ENCODE measurements at places on chromosomes 6 and 20.

GRCh38 chr6:26414281-26414680 lies 12.2 kb downstream of the BTN3A1 start:
- DNase-seq, result no peak
- peaks cover 7% of the 10 kb centered on the region for H3K4me1 ChIP-seq

DNA sequence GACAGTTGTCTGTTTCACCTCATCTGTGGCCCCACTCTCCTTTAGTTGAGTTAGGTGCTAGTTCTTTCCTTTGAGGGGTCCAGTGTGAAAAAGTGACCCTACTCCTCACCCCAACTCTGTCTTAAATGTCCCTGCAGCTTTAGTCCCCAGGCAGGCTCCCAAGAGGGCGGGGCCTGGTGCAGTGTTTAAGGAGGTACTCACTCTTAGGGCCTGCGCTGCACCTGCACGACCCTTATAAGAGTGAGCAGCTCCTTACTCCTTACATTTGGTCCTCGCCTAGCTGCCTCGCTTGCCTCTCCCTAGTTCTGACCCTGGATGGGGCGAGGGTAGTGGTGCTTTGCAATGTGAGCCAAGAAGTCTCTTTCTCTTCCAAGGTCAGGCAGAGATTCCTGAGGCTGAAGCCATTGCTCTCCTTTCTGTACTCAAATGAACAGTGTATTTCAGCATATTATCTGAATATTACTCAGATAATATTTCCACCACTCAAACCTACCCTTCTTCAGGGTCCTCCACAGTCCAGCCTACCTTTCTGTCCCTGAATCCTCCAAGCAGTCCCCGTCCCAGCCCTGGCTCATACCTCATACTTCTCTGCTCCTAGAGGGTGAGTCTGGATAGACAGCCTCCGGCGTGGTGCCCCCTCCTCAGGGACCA lies 11.9 kb upstream of the VEGFA start:
- no peaks in the 10 kb centered on the region for H3K4me1 ChIP-seq
- no peak overlapping the region for H3K27ac ChIP-seq
- DNase-seq, result no peak
- H3K36me3 ChIP-seq, result no peaks in the 10 kb centered on the region
- no peaks in the 10 kb centered on the region for H3K27me3 ChIP-seq

DNA sequence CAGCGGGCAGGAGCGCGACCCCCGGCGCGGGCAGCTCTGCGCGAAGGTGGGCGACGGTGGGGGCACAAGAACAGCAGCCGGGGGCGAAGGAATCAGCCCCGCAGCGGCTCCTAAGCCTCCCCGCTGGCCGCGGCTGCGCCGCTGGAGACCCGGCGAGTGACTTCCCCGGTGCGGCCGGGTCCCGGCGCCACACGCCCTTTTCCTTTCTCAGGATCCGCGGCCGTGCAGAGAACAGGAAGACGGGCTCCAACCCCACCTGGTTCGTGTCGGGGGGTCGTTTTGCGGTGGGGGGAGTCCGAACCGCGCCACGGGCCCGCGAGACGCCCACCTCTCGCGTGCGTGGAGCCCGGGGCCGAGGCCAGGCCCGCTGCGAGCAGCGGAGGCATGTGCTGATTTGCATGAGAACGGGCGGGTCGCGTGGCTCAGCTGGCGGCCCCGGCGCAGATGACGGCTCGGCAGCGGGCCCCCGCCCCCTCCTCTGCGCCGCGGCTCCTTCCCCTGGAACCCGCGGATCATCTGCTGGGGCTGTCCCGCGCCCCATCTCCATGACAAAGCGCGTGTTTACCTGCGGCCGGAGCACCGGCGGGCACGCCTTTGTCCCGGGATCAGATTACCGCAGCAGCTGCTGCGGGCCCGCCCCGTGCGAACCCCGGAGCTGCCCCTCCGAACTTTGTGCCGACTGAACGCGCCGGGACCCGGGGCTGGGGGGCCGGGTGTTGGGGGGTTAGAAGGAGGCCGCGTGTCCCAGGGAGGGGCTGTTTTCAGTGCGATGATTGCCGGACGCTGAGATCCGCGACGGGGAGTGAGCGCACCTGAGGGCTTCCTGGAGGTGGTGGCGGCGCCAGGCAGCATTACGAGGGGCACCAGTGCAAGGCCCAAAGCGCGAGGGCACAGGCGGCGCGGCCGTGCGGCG lies 4.9 kb upstream of the DLL1 start:
- H3K4me3 ChIP-seq, result peak overlapping the region; percentile 51
- H3K36me3 ChIP-seq, result no peaks in the 10 kb centered on the region
- H3K4me1 ChIP-seq, result peaks cover 39% of the 10 kb centered on the region
- DNase-seq, result no peak
- no peak overlapping the region for H3K27ac ChIP-seq
- H3K27me3 ChIP-seq, result peaks cover 55% of the 10 kb centered on the region

GRCh38 chr6:98769546-98769945 lies 64.8 kb upstream of the POU3F2 start:
- no peak for DNase-seq
- H3K4me1 ChIP-seq, result no peaks in the 10 kb centered on the region
- H3K36me3 ChIP-seq, result no peaks in the 10 kb centered on the region

DNA sequence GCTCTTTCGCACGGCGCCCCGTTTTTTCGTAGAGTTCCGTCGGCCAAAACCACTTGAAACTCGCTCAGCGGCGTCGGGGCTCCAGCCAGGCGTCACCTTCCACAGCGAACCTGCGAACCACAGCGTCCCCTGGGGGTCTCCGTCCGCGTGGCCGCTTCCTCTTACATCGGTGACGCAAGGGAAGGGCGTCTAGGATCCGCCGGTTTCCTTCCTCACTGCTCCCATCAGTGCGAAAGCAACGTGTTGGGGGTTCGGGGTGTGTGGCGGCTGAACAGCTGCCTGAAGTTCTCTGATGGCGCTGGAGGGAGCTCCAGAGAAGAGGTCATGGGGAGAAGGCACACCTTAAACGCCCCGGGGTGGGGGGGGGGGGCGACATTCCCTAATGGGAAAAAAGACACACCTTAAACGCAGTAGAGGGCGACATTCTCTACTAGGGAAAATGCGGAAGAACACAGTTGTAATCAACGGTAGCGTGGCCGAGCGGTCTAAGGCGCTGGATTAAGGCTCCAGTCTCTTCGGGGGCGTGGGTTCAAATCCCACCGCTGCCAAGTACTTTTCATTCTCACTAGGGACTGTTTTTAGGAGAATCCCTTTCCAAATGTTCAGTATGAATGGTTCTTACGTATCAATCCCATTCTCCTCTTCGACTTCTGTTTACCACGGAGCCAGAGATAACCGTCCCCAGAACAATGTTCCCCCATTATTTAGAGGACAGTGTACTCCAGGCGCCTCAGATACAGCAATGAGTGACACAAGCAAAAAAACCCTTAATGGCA lies 16.4 kb downstream of the ZNF311 start:
- H3K36me3 ChIP-seq, result no peaks in the 10 kb centered on the region
- H3K27ac ChIP-seq, result no peak overlapping the region
- peak overlapping the region; percentile 52 for H3K4me3 ChIP-seq
- no peaks in the 10 kb centered on the region for H3K27me3 ChIP-seq

DNA sequence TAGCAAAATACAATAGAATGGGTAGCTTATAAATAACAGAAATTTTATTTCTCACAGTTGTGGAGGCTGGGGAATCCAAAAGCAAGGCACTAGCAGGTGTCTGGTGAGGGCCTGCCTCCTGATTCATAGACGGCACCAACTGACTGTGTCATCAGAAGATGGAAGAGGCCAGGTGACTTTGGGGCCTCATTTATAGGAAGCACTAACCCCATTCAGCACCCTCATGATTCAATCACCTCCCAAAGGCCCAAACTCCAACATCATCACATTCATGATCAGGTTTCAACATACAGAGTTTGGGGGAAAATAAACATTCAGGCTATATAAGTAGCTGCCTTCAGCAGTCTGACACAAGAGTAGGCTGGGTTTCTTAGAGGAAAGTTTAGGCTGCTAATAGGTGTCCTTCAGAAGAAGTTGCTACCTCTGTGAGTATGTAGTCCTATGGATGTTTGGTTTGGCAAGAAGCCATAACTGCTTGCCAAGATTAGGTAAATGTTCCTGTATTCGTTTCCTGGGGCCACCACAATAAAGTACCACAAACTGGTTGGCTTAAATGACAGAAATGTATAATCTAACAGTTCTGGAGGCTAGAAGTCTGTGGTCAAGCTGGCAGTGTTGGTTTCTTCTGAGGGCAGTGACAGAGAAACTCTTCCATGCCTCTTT lies 48.8 kb downstream of the NT5E start:
- H3K27ac ChIP-seq, result no peak overlapping the region
- DNase-seq, result no peak
- H3K36me3 ChIP-seq, result no peaks in the 10 kb centered on the region
- peaks cover 5% of the 10 kb centered on the region for H3K4me1 ChIP-seq
- no peak overlapping the region for H3K4me3 ChIP-seq

GRCh38 chr6:84500726-84501125 lies 263.7 kb downstream of the TBX18 start:
- no peak overlapping the region for H3K27ac ChIP-seq
- no peaks in the 10 kb centered on the region for H3K4me1 ChIP-seq
- H3K27me3 ChIP-seq, result no peaks in the 10 kb centered on the region
- no peak overlapping the region for H3K4me3 ChIP-seq
- DNase-seq, result no peak

DNA sequence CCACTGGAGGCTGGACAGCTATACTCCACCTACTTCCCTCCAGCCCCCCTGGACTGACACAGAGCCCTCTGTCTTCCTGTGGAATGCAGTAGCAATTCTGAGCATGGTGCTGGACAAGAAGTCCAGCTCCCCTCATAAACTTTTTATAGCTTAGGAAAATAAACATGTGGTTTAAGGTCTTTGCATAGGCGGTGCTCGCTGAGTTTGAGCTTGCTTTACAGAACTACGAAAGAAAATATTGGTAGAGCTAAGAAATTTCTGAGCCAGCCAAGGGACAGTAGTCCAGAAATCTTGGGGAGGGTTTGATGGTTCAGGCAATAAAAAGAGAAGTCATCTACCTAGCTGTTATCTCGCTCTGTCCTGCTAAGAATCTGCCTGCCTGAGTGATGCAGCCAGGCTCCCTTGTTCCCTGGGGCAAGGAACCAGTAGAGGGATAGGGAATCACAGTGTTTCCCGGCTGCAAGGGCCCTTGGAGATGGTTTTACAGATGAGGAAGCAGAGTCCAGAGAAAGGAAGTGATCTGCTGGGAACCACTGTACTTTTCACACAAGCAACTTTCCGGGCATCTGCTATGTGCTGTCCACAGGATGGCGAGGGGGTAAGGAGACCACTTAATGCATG lies 343.4 kb downstream of the CDC5L start:
- no peak for DNase-seq
- no peaks in the 10 kb centered on the region for H3K4me1 ChIP-seq
- no peak overlapping the region for H3K4me3 ChIP-seq
- H3K27me3 ChIP-seq, result no peaks in the 10 kb centered on the region
- no peak overlapping the region for H3K27ac ChIP-seq
- H3K36me3 ChIP-seq, result no peaks in the 10 kb centered on the region

DNA sequence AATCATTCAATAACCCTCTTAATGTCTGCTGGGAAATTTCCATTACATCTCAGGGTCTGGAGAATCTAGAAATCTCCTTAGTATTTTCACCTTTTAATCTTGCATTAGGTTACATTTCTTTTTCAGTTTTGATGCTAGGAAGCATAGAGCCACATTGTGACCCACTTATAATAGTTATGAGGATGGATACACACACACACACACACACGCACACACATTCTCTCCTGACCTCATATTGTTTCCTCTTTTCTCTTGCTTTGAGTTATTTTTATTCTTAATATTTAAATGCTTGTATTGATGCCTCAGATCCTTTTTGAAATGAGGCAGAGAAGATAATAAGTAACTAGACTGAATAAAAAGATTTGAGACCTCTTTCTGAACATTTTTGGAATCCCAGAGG lies 128.4 kb downstream of the KLHL32 start:
- no peaks in the 10 kb centered on the region for H3K4me1 ChIP-seq
- H3K4me3 ChIP-seq, result no peak overlapping the region
- H3K27me3 ChIP-seq, result no peaks in the 10 kb centered on the region
- no peaks in the 10 kb centered on the region for H3K36me3 ChIP-seq
- no peak overlapping the region for H3K27ac ChIP-seq

- H3K27me3 ChIP-seq, result no peaks in the 10 kb centered on the region
- H3K27ac ChIP-seq, result no peak overlapping the region
- H3K4me1 ChIP-seq, result peaks cover 7% of the 10 kb centered on the region
- no peaks in the 10 kb centered on the region for H3K36me3 ChIP-seq
- no peak overlapping the region for H3K4me3 ChIP-seq
These were observed 24.8 kb downstream of the RNF146 start for GRCh38 chr6:127291495-127291894.

- H3K27ac ChIP-seq, result no peak overlapping the region
- H3K4me3 ChIP-seq, result no peak overlapping the region
- peaks cover 6% of the 10 kb centered on the region for H3K4me1 ChIP-seq
These were observed 2.6 kb upstream of the ANKRD6 start for GRCh38 chr6:89430201-89430962.

DNA sequence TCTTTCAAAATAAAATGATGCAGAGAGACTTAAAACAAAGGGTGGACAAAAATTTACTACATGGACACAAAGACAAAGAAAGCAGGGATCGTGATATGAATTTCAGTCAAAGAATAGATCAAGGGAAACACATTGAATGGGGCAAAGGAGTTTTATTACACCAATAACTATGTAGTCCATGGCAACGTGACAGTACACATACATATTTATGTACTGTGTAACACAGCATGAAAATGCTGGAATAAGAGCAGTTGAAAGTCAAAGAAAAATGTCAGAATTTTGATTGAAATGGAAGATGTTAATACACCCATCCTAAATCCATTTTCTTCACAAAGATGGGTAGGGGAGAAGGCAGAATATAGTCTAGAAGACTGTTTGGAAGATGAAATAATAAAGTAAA lies 9.4 kb upstream of the RIN2 start:
- H3K4me3 ChIP-seq, result no peak overlapping the region
- no peak for DNase-seq
- no peaks in the 10 kb centered on the region for H3K4me1 ChIP-seq
- no peaks in the 10 kb centered on the region for H3K27me3 ChIP-seq
- no peaks in the 10 kb centered on the region for H3K36me3 ChIP-seq
- H3K27ac ChIP-seq, result no peak overlapping the region

GRCh38 chr20:25177890-25178321 lies 17.6 kb upstream of the ENTPD6 start:
- no peak overlapping the region for H3K27ac ChIP-seq
- no peaks in the 10 kb centered on the region for H3K27me3 ChIP-seq
- no peaks in the 10 kb centered on the region for H3K4me1 ChIP-seq

DNA sequence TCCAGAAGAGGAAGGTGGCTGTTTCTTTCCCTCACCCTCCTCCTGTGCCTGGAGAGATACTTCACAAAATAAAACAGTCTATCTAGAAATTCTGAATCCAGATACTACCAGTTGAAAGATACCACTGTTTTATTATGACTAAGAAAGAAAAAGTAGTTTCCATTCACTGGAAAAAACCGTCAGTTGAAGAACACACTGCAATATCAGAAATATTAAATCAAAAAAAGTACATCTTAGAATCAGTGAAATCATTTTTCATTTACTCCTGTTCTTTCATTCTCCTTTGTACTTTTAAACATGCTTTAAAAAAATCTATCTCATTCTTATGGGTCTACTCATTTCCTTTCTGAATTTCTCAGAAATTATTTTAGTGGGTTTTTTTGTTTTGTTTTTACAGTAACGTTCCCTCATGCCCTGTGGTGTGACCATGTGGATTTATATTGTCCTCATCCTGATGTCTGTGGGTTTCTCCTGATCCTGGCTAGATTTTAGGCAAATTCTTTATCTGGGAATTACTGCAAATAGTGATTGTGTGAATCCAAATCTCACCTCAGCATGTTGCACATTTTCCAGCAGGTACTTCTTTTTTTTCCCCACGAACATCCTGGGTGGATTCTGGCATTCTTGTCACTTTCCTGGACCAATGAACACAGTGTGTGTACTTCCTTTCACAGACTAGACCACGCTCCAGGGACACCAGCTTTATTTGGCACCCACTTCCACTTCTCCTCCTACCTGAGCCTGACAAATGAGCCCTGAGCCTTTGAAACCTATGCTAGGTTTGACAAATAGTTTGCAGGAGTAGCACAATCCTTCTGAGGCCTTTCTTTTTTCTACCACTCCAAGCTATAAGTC lies 114.0 kb upstream of the LAMP5 start:
- no peaks in the 10 kb centered on the region for H3K36me3 ChIP-seq
- no peak for DNase-seq
- no peaks in the 10 kb centered on the region for H3K27me3 ChIP-seq

All from CD8-positive, alpha-beta memory T cell (primary cell).